ENCODE measurements at places on chromosomes 3 and 15.

DNA sequence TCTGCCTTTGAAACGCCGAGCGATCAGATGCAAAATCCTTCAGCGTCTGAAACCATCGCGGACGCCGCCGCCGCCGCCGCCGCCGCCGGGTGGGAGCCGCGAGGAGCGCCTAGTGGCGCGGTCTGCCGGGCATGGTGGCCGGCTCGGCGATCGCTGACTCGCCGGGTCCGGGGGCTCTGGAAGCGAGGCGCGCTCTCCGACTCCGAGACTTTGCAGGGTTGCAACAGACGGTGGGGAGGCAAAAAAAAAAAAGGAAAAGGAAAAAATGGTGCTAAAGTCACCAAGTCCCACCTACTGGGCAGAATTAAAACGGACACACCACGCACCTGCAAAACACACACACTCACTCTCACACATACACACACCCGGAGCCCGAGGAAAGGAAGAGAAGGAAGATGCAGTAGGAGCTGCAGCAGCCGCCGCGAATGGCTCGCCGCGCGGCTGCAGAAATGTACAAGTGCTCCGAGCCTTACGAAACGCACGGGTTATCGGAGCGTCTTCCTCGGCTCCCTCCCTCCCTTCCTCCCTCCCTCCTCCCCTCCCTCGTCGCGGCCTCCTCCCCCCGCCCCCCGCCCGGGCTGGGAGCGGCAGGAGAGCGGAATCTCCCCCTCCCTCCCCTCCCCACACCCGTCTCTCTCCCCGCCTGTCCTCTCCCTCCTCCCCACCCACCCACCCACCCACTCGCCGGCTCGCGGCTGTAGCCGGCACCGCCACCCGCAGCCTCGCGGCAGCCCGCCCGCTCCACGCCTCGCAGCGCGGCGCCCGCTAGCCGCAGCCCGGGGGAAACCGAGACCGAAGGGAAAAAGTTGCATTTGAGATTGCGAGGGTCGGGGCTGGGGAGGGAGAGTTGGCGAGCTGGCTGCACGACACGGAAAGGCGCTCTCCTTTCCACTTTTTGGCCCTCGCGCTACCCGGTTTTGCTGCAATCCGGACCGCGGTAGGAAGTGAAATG lies at the start of gene NTRK3:
NTRK3 (minus strand) TSS at position 461 of the 952 bp plus-strand sequence. CDS start 586 bp downstream, outside the sequence.
- no peak for DNase-seq

DNA sequence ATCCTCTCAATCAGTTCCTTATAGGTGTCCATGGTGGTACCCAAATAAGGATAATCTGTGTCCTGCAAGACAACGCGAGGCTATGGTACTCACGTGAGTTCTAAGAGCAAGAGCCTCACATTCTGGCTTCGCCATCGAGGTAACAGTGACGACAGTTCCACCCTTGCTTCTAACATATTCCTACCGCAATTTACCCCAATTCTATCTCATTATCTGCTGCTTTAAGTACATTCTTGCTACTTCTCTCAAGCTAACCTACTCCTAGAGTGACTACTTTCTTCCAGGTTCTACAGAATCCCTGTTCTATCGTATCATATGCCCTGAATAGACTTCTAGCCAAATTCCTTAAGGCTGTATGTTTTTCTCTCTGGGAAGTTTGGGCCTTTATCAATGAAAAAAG lies 26.6 kb downstream of the TFRC start:
- DNase-seq, result no peak

GRCh38 chr15:35486296-35486695 lies 59.7 kb downstream of the DPH6 start:
- DNase-seq, result no peak

DNA sequence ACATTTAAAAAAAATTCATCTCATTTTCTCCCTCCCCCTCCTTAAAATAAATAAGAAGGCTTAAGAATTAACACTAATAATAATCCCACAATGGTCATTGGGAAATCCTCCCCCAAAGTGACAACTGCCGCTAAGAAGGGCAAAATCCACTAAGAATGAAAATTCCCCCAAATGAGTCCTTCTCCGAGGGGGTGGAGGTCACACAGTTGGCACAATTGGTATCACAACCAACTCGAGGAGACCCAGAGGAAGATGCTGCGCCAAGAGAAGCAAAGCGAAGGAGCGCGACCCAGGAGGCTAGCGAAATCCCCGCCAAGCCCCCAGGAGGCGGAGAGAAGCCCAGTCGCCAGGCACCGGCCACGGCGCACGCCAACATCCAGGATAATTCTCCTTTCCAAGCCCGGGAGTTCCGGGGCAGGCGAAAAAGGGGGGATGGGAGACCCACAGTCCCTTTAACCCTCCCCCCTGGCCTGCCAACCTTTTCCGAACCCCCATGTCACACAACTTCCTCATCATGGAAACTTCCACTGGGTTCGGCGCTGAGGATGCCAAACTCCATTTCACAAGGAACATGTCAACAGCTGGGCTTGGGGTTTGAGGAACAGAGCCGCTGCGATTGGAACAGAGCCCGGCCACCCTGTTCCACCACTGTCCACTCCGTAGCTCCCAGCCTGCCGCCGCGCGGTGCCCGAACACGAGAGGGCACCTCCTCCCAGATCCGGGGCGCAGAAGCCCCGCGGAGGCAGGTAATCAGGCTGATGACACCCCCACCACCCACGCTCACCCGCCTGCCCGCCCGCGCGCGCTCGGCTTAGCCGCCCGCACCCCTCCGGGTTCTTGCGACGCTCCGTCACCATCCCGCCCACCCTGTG lies 668 bp downstream of the THRB start:
- no peak for DNase-seq

DNA sequence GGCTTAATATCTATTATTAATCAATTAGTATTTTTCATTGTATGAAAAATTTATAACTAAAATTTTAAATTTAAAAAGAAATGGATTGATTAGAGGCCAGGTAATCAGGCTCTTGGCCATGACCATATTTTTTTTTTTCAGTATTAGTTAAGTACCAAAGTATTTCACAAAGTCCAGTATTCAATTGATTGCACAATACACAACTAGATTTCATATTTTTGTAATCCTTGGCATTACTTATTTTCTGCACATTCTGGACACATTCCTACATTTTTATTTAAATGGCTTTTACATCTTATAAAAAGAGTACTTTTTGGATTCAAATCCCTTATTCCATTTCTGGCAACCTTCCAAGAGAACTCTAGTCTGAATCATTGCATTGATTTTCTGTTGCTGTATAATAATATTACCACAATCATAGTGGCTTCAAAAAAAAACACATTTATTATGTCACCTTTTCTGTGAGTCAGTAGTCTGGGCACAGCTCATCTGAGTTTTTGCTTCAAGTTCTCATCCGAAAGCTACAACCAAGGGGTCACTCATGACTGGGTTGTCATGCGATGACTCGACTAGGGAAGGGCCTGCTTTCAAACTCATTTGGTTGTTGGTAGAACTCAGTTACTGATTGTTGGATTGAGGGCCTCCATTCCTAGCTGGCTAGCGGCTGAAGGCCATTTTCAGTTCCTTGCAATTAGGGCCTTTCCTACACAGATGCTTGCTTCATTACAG lies 90.7 kb downstream of the CNTN6 start:
- no peak for DNase-seq

GRCh38 chr3:187773233-187774184 lies 28.2 kb upstream of the BCL6 start:
- peak; percentile 87 for DNase-seq

GRCh38 chr3:37173806-37174205 lies 576 bp downstream of the LRRFIP2 start:
- no peak for DNase-seq

GRCh38 chr3:189309400-189309975 lies 137.7 kb downstream of the TPRG1 start:
- DNase-seq, result no peak

DNA sequence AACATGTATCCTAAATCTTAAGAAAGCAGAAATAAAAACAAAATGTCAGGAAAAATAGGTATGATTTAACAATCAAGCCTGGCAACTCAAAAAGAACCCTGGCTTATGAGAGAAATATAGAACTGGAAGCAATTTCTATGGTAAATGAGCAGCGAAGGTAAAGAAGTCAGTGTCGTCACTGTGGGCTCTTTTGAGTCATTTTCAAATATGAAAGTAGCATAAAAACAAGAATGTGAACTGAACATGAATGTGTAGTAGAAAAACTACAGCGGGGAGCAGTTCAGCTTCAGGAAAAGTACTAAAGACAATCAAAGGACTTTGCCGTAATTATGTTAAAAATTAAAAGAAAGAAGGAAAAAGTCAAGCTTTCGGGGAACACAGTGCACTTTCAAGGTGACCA lies 17.5 kb downstream of the LSG1 start:
- DNase-seq, result no peak

DNA sequence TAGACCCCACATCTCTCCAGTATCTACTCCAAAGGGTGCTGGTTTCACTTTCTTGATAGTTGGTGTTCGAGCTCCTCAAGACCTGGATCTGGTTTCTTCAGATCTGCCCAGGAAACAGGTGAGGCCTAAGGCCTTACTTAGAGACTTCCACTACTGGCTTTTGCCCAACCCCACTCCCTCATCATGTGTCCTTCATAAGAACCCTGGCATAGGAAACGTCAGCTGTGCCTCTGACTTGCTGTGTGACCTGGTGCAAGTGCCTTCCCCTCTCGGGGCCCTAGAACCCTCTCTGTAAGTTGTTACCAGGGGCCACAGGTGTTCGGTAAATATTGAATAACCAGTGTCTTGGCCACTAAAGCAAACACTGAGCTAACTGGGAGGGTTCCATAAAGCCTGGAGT lies 3.9 kb downstream of the OXTR start:
- no peak for DNase-seq

DNA sequence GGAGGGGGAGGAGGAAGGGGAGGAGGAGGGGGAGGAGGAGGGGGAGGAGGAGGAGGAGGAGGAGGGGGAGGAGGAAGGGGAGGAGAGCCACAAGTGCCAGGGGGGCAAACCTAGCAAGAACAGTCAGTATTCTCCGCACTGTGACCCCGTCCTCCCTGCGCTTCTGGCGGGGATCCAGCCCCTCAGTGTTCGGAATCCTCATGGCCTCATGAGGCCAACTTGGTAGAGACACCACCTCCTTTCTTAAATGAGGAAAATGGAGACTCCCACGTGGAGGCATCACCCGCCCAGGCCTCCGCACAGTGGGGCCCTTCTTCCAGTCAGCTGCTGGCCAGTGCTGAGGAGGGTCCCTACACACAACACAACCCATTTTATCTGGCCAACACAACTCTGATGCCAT lies 163.4 kb downstream of the XXYLT1 start:
- no peak for DNase-seq

- no peak for DNase-seq
These were observed 23.9 kb upstream of the NEK10 start for GRCh38 chr3:27392950-27393679.

DNA sequence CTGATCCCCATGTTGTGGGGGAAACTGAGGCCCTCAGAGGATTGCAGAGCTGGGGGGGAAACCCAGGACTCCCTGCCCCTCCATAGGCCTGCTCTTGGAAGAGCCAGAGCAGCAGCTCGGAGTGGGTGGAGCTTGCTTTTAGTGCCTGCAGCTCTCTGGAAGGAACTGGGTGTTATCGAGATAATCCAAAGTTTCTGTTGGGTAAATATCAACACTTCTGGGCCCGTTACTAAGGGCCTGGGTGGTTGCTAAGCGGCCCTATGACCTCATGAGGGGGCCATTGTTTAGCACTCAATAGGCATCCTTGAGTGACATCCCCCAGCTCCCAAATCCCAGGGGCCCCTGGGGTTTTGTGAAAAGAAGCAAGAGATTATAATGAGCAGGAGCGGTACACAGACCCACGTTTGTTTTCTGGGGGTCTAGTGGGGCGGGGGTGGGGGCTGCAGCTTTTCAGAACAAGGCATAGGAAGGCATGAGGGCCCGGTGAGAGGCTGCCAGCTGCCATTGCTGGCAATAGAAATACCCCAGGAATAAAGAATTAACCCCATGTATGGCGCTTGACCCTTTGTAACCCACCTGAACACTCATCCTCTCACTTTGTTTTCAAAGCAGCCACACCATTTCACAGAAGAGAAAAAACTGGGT lies 48.3 kb upstream of the ATP2B2 start:
- no peak for DNase-seq

- DNase-seq, result peak; percentile 74
These were observed 15.7 kb downstream of the KIF9 start for GRCh38 chr3:47266709-47267489.

DNA sequence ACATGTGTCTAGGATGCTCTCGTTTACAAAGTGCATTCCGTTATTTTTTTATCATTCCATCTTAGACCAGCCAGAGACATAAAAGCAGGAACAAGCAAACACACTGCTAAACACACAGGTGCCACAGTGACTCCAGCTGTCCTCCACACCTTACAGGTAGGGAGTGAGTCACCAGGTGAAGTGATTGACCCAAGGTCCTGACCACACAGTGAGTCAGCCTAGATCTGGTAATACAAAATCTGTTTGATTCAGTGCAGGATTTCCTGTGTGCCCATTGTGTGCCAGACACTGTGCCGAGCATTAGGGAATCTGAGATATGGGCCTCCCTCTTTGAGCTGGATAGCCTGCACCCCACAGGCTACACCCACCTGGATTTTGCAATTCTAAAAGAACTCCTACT lies 16.7 kb upstream of the BFSP2 start:
- no peak for DNase-seq

DNA sequence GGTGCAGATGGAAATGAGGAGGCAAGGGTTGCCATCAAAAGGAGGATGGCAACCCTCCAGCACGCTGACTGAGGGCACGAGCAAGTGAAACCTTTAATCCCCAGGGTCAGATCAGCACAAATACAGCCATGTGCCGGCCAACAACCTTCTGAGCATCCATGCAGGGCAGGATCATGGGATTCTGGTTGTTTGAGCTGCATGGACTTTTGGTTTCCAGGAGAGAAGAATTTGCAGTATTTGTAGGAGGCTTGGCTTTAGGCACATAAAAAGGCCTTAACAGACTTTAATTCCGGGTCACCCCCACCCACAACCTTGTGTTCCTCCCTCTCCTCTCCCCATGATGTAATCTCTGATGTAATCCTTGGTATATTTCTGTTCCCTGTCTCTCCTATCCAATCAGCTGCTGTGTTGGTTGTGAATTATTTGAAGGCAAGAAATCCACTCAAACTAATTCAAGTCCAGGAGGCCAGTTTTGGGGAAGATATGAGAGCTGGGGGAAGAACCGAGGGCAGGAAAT lies 254.3 kb downstream of the SHQ1 start:
- no peak for DNase-seq

DNA sequence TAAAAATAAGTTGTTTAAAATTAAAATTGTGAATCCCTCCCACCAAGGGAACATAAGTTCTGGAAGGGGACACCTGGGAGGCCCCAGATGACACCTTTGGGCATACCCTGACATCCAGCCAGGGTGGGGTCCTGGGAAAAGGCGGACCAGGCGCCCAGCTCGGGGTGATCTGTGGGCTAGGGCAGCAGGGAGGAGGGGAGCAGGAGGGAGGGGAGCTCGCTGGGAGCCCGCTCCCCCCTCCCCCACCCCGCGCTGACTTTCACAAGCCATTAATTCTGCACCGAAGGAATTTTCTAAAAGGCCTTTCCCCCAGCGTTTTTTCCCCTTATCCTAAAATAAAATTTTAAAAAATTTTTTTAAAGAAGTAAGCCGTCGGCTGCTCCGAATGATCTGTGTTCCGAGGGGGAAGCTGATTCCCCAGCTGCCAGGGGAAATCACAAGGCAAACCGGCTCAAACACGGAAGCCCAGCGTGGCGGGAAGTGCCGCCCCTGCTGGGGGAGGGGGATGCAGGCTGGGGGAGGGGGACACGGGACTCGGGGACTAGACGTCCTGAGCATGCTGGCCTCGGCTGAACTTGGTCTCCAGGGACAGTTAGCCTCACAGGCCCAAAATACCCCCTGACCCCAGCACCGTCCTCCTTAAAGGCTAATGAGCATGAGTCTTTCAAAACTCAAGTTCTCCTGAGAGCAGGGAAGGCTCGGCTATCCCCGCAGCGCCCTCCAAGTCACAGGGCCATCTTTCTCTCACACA lies 13.9 kb downstream of the PLXND1 start:
- DNase-seq, result peak; percentile 38

Measured in AML-193 (cell line).